Upper lobe of right lung (tissue), 1 donor: ENCODE measurements at places on chromosomes 2 and 18. TPM values are rescaled to one million over a fixed set of nuclear protein-coding genes. Genes with fewer than 3 reads are reported as not detected.

- no peak for DNase-seq
These were observed 100.1 kb downstream of the LRP1B start for GRCh38 chr2:142030735-142031134.

DNA sequence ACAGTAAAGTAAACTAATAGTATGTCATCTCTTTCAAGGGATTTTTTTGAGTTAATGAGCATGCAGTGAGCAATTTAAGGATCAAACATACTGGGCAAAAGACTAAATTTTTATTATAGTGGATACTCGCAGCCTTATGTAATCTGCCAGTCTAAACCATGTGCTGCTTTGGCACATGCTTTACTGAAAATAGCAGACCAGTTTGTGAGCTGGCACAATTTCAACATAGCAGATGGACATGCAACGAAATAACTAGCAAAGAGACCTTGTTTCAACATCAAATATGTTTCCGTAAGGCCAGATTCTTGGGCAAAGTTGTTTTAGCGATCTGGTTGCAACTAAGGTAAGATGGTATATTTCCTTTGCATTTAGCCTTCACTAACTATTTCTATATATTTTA lies 807.3 kb downstream of the NR4A2 start:
- no peak for DNase-seq

- DNase-seq = peak; percentile 71
These were observed 5.5 kb downstream of the CCDC102B start for GRCh38 chr18:68803356-68803755.

The GAD1 gene
- not detected for total RNA-seq

The GNLY gene
- 18.5 TPM for total RNA-seq

The REG3G gene
- not detected for total RNA-seq

The RABL2A gene
- total RNA-seq = 16.9 TPM
